Left ventricle myocardium inferior (tissue), 1 donor: ENCODE measurements at places on chromosomes 13 and 19.

GRCh38 chr13:97288486-97288900 lies 66.4 kb downstream of the MBNL2 start:
- DNase-seq, result no peak

DNA sequence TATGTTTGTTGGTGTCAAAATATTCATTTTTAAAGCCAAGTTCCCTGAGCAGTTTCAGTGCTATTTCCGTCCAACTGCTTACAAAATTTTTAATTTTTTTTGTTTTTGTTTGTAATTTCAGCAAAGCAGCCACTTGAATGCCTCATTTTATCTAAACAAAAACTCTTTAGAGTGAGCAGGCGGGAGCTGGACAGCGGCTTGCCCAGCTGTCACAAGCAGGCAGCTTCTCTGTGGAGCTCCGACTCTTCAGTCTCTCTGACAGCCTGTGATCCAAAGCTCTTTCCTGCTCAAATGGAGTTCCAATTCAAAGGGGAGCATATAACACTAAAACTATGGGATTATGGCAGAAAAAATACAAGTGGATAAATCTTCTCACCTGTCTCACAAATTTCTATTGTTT lies 618.3 kb upstream of the PCDH20 start:
- DNase-seq, result no peak

GRCh38 chr19:31546205-31546960 lies 197.1 kb upstream of the TSHZ3 start:
- DNase-seq, result no peak

DNA sequence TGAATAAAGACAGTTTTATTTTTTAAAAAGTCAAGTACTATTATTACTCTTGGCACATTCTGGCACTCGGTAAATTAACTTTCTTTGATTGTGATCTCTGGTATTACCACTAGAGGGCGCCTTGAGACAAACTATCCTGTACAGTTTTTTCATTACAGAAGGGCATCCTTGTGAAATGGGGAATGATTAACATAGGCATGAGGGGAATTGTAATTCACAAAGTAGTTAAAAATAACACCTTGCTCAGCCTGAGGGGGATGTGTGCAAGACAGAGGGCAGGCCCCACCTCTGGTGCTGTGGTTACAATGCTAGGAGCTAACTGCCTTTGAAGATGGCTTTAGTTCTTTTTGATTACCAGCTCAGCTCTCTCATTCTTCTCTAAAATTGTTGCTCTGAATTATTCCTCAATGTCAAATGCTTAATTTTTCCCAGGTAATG lies 24.2 kb upstream of the C1QTNF9B start:
- DNase-seq, result no peak
